ENCODE measurements at places on chromosomes 5 and 9. TPM values are rescaled to one million over a fixed set of nuclear protein-coding genes. Genes with fewer than 3 reads are reported as not detected.
A peak's percentile ranks its signal among the peaks of the same experiment; 100 is the strongest.

DNA sequence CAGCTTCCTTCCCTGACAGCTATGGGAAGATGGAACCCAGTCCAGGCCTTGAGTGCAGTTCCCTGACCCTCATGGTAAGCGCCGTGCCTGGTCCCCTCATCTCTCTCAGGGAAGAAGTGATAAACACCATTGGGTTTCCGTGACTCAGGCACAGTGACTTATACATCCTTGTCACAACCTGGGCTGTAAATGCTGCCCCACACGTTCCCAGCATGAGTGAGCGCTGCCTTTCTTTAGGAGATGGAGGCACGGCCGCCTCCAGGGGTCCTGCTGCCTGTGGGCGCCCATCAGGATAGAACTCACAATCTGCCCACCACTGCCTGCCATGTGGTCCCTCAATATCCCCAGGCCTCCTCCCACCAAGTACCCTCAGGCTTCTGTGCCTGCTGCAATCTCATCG, 8.3 kb upstream of the NKD2 start:
- no peak for DNase-seq

DNA sequence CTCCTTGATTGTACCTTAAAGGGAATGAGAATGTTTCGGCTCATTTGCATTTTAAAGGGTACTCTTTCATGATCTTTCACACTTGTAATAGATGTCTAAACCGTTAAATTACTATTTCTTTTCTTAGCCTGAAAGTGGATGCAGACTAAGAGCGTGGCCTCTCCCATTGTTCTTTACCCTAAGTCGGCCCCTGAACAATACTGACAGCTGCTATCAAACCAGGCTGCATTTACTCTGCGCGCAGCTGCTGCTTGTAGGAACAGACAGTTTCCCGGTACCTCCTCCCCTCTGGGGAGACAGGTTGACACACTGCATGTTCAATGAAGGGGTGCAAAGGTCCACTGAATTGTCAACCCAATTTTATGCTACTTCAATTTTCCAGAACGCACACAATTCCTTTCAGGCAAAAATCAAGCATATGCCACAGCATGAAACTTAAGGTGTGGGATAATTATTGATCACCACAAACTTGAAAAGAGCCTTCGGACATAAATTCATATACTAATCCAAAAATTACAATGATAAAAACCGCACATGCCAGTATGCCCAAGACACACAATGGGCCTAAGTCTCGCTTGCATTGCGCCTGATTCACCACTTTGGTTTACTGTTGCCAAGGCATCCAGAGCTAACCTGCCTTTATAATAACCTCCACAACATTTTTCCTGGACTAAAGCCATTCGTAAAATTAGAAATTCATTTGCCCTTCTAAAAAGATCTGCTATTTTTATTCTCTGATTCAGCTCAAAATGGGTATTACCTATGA, 39.7 kb downstream of the TLE1 start:
- no peak for DNase-seq

The LHX3 gene
- total RNA-seq = not detected

DNA sequence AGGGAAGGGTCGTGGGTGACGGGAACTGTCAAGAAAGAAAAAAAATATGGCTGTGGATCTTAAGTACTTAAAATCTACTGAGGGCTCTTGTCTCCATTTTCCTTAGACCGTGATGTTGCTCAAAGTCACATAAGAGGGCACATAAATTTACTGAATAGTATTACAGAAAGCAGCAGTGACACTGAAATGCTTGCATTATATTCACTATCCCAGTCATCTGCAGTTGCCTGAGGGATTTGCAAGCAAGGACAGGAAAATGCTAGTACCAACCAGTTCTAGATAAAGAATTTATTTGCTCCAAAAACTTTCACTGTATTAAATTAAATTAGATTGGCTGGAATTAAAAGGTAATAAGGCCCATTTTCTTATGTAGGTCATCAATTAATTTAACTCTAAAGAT, 106.5 kb upstream of the CCDC152 start:
- no peak for DNase-seq

The FGD3 gene
- total RNA-seq = 0.67 TPM

DNA sequence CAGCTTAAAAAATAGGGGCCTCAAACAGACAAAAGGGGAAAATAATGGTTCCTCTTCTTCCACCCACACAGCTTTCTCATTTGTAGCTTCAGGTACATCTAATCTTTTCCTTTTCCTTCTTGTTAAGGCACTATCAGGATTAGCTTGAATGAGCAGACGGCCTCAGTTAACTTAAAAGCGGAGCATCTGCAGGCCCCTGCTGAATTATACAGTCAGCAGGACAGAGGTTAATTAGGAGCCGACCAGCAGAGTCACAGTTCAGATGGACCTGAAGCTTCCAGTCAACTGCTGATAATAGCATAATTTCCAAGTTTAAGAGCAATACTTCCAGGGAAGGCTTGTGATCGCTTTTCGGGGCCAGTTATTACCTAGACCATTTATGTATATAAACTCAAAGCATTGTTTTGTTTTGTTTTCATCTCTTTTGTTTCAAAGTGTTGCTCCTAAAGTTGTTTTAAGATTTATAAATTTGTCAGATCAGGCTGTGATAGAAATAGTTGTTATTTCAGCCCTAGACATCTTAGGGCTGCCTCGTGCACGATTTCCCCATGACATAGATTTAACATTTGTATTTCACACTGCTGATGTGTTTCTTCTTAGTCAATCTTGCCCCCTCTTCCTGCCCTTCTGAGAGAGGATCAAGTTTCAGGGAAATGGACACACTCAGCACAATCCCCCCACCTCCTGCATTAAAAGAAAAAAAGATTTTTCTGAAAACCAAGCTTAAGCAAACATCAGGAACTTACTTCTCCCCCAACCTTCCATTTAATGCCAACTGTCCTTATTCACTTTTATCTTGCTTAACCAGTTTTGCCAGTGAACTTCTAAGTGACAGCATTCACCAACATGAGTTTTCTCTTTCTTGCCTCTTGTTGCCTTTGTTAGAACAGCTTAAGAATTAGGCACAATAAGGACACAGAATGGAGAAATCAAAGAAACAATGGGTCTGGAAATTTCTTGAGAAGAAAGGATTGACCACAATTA, 449.8 kb downstream of the ARHGEF28 start:
- peak; percentile 23 for DNase-seq
